ENCODE measurements at places on chromosomes 12 and 14.

- no peak for DNase-seq
These were observed 253.7 kb downstream of the SLC6A15 start for GRCh38 chr12:84658877-84659276.

DNA sequence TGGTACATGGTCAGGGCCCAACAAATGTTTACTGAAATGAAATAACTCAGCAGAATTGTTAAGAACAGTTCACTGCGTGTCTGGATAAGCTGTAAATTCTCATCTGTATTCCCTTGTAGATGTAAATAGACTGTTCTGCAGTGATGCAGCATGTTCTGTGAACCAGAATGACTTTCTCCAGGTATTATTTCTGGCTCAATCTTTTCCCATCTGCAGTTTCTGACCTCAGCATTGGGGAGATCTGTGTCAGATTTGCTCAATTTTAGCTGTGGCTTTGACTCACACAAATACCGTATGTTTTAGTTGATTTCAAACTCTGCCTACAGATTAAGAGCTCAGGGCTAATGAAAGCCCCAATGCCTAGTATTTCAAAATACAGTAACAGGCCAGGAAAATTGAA, 49.2 kb upstream of the DICER1 start:
- DNase-seq = no peak

GRCh38 chr14:68404652-68405183, 388.1 kb downstream of the ZFP36L1 start:
- DNase-seq = no peak

DNA sequence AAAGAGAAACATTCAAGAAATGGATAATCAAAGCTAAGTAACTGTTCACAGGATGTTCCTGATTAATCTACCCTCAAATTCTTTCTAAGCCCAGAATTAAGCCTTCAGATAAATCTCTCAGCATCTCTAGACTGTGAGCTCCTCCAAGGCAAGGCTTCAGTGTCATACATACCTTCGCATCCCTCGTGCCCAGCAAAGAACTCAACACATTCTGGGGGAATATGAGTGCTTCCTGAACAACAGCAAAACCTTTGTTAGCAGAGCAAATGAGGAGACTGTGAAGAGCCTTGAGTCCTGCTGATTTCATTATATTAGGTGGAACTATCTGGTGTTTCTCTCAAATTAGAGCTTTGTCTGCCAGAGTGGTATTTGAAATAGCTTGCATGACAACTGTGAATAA, 401.8 kb upstream of the TMPO start:
- no peak for DNase-seq

DNA sequence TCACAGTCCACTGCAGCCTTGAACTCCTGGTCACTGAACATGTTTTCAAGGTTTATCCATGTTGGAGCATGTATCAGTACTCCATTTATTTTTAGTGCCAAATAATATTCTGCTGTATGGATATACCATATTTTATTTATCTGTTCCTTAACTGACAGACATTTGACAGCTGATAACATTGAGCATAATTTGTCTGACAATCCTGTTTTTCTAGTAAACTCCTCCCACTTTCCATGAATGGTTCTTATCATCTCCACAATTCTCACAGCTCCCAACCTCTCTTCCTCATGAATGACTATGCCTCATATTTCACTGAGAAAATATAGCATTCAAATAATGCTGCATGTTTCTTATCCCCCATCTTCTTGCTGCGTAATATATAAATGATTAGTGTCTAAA, 33.3 kb downstream of the COCH start:
- DNase-seq = no peak

- DNase-seq = no peak
These were observed 5.7 kb downstream of the PRKAB1 start for GRCh38 chr12:119673634-119674033.

DNA sequence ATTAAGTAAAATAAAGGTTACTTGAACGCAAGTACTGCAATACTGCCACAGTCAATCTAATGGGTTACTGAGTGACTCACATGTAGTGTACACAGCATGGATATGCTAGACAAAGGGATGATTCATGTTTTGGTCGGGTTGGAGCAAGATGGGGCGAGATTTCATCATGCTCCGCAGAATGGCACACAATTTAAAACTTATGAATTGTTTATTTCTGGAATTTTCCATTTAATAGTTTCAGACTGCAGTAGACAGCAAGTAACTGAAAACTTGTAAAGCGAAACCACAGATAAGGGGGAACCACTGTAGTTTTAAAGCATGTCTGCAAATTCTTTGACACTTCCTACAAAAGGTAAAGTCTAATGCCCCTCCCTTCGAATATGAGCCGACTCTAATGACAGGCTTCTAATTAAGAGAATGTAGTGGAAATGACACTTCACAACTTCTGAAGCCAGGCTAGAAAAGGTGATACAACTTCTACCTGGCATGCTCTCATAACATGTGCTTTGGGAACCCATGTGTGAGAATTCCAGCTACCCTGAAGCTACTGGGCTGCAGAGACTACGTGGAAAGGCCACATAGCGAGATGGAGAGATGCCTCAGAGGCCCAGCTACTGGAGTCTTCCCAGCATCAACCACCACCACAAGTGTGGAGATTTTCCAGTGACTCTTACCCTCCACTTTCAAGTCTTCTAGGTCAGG, 13.9 kb upstream of the TCP11L2 start:
- DNase-seq = no peak

DNA sequence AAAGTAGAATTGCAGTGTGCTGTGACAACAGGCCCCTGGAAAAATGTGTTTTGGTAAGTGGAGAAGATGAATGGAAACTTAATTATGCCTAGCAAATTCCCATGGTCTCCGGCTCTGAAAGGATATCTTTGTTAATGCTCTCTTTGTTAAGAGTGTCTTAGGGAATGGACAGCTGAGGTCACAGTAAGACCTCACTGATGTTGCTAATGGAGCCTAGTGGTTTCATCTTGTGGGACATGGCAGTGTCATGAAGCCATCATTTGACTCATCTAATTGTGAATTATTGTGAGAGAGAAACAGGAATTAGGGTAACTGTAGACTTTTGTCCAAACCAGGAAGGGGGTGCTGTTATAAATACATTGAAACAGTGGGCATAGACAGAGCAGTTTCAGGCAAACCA, 330.3 kb downstream of the TMTC2 start:
- DNase-seq = no peak

DNA sequence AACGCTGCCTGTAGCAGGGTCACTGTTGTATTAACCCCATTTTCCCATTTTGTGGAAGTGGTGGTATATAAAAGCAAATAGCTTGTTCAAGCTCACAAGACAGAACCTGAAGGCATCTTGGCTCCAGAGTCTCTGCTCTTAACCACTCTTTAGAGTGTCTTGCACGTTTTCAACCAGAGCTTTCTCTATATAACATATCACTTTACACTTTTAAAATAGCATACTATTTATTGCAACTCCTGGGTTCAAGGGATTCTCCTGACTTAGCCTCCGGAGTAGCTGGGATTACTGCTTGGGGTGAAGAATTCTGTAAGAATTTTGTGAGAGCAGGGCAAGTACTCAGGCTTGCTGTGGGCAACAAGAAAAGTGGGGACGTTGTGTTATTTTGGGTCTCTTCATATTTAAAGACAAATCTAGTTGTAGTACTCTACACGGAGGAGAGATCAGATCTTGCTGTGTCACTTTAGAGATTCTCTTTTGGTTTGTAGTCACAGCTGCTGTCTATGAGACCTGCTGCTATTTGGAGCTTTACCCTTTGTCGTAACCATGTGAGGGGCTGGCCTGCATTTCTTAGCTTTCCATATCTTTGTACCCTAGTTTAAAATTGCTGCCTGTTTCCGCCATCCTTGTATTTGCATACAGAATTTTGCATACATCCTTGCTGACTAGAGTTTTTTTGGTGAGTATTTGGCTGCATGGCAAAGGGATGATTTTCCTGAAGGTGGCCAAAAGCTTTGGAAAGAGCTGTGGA, 40.7 kb downstream of the WDR20 start:
- no peak for DNase-seq

GRCh38 chr12:26031318-26031717, 72.8 kb downstream of the RASSF8 start:
- DNase-seq = no peak

DNA sequence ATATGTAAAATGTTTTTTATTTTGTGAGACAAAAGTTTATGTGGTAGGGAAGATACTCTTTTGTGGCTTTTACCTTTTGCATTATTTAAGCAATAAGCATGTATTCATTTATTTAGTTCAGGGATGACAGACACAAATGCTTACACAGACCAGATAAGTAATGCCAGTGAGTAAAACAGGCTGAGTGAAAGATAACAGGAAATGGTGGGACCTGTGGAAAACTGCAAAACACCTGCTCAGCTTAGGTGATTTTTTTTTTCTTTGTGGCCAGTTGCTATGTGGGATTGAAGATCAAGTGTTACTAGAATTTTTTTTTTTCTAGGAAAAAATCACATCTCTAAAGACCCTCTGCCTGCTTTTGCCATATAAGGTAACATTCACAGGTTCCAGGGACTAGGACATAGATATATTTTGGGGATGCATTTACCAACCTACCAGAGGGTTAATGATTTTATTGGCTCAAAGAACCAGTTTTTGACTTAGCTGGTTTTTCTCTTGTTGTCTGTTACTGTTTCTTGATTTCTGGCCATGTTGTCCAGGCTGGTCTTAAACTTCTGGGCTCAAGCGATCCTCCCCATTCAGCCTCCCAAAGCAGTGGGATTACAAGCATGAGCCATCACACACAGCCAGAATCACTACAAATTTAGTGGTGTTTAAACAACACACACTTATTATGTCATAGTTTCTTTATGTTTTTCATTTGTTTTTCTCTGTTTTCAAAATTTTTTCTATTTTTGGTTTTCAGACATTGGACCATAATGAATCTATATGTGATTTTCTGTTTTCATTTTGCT, 9.8 kb downstream of the PSMA6 start:
- no peak for DNase-seq

DNA sequence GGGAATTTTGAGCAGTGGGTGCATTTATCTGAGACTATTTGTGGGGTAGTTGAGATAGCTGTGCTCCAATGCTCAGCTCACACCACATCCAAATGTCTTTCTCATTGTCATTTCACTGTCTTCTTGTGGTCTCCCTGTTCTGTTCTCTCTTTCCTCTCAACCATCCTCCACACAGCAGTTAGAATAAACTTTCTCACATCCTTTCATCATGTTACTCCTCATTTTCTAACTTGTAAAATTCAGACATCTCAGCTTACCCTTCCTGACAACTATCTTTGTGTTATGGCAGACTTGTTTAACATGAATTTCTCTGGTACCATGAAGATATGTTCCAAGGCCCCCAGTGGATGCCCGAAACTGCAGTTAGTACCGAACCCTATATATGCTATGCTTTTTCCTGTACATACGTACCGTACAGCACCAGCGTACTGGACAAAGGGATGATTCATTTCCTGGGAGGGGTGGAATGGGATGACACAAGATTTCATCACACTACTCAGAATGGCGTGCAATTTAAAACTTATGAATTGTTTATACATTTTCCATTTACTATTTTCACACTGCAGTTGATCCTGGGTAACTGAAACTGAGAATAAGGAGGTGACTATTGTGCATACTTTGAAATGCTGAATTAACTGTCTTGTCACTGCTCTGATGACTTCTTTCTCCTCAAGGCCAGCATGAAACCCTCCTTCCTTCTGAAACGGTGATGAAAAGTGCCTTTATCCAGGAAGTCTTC, 177.1 kb upstream of the SLC38A2 start:
- DNase-seq = no peak

GRCh38 chr14:68810173-68811153, 17.6 kb upstream of the ZFP36L1 start:
- DNase-seq = no peak

DNA sequence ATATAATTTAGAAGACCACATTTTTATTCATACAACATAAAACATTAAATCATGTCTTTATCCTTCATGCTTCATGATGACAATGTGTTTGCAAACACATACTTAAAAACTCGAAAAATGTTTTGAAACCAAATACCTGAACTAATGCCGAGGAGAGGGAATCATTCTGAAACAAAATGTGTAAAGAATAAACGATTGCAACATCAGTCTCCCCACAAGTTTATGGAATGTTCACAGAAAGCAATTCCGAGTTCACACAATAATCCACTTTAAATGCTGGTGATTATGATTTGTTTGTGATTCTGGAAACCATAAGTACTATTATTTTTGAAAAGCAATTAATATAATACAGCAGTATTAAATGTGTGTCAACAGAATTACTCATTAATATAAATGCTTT, 84.5 kb upstream of the PDZRN4 start:
- no peak for DNase-seq

GRCh38 chr12:27913999-27914614, 58.4 kb downstream of the PTHLH start:
- no peak for DNase-seq

DNA sequence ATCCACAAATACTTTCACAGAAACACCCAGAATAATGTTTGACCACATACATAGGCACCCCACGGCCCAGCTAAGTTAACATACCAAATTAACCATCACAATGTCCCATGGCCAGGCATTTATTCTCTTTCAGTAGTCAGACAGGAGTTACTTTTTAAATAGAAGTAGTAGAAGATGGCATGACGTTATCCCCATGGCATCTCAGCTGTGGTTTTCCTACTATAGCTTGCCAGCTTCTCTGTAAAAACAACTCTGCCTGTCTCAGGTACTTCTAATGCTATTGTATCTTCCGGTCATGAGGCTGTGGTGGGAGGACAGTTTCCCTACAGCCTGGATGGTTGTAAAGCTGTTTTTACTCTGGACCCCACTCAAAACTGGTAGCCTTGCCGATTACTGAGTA, 19.3 kb downstream of the CTSG start:
- no peak for DNase-seq

DNA sequence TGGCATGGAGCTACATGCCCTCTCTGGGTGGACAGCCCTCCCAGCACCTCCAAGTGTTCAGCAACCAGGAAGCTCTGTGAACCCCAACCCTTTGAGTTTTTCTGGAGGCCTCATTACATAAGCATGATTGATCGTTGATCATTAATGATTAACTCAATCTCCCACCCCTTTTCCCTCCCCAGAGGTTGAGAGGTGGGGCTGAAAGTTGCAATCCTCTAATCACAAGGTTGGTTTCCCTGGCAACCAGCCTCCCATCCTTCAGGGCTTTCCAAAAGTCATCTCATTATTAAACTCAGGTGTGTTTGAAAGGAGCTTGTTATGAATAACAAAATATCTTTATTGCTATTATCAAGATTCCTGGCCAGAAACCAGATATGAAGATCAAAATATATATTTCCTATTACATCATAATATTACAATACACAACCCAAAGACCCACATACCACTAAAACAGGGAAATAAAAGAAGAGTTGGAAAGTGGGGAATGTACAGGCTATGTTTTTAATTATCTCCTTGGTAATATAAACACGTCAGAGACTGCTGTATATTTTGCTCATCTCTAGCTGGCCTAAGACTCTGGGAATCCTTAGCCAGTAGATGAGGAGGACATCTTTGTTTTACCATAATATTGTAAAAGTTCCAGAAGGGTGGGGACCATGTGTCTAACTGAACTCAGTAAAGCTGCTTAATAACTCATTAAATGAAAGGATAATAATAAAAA, 73.6 kb downstream of the SSPN start:
- no peak for DNase-seq

GRCh38 chr14:23112359-23113178, 6.5 kb downstream of the CEBPE start:
- no peak for DNase-seq

- DNase-seq = no peak
These were observed 2.3 kb upstream of the GPR162 start for GRCh38 chr12:6819106-6820030.

Measured in stimulated activated CD8-positive, alpha-beta memory T cell treated with anti-CD3 and anti-CD28 coated beads, Interleukin-4, amount 100 ng/mL, for 4 hours (primary cell).